ENCODE measurements at places on chromosomes 6 and 20.

GRCh38 chr20:21214431-21214830 lies 88.5 kb downstream of the KIZ start:
- DNase-seq, result no peak

GRCh38 chr20:57034001-57034400 lies 232.4 kb downstream of the BMP7 start:
- DNase-seq, result no peak

DNA sequence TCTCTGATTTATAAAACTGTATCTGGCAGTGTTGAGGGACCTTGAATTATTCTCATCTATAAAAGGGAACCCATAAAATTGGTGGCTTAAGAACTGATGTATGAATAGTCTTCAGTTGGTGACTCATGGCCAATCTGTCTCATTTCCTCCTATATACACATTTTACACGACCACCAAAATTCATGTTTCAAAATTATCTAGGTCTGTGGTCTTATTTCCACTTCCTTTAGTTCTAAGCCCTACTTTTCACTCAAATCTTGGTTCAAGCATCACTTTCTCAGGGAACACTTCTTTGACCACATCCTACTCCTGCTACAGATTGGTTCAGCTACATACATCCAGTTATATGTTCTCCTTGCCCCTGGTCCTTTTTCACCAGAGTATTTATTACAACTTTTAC lies 18.6 kb upstream of the ENPP1 start:
- DNase-seq, result no peak

- no peak for DNase-seq
These were observed 112.0 kb upstream of the SRSF6 start for GRCh38 chr20:43345676-43346075.

DNA sequence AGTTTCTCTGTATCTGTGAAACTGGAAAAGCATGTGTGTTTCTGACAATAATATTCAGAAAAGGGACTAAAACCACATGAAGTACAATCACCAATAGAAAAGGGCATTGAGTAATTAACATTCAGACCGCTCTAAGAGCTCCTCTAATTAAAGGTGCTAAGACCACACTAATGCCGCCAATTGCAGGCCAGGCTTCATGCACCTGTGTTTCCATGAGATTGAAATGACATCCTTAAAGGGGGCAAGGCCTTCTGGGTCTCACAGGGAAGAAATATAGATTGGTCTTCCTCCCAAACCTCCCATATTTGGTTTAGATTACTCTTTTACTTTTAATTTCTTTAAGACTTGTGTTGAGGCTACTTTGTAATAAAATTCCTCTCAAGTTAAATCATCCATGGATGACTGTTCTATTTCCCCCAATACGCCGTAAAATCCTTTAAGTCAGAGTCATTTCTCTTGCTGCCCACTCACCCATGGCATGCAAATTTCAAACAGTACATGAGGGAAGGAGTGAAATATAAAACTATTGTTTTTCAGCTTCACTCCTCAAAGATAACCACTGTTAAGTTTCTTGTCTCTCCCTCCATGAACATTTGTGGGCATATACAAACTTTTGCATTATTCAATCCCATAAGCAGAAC lies 110.6 kb downstream of the UBE3D start:
- no peak for DNase-seq
